ENCODE measurements at places on chromosomes 12 and 14.

GRCh38 chr12:71980538-71980937 is 41.9 kb downstream of the TPH2 start:
- DNase-seq: no peak

DNA sequence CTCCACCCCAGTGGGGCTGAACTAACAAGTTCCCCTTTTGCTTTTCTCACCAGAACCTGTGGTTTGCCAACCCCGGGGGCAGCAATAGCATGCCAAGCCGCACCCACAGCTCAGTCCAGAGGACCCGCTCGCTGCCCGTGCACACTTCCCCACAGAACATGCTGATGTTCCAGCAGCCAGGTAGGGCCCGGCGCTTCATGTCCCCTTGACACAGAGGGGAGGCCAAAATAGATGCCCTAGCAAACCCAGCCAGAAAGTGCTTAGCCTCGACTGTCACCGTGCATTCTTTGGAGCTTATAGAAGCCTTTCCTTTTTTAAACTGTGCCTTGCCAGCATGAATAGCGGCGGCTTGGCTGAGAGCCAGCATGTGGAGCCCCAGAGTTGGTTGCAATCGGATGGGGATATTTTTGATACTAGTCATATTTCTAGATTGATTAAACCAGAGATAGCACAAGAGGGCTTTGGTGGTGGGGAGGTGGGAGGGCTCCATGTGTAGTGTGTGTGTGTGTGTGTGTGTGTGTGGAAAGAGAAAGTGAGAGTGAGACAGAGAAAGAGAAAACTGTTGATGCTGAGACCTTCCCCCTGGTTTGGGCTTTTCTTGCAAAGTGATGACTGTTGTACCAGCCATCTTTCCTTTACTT is 126.1 kb downstream of the GCH1 start:
- DNase-seq: peak; percentile 20

DNA sequence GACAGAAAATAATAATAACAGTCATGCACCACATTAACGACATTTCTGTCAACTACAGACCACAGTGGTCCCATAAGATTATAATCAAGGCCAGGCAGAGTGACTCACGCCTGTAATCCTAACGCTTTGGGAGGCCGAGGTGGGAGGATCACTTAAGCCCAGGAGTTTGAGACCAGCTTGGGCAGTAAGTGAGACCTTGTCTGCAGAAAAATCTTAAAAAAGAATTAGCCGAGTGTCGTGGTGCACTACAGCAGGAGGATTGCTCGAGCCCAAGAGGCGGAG is 8.6 kb downstream of the NAB2 start:
- DNase-seq: no peak

GRCh38 chr12:32253154-32253790 is 146.1 kb upstream of the FGD4 start:
- DNase-seq: no peak

GRCh38 chr14:53148671-53149070 is 4.5 kb downstream of the DDHD1 start:
- peak; percentile 32 for DNase-seq

DNA sequence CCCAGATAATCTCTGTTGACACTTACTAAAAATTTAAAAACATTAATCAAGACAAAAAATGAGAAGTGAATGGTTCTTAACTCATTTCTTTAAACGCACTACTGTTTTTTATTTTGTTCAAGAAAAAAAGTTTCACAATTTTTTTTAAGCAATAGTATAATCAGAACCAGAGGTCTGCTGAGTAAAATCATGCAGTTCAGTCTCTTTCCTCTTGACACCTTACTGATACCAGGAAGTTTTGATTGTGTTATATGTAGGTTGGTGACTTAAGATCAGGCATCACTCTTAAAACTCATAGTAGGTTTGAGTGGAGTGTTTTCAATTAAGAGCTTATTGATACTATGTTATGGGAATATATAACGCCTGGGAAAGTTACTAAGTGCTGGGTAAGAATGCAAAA is 121.4 kb downstream of the TRMT5 start:
- DNase-seq: no peak

- DNase-seq: no peak
These were observed 366 bp downstream of the LPCAT3 start for GRCh38 chr12:7017870-7018349.

- peak; percentile 86 for DNase-seq
These were observed 26.6 kb upstream of the KLRB1 start for GRCh38 chr12:9634177-9634803.

DNA sequence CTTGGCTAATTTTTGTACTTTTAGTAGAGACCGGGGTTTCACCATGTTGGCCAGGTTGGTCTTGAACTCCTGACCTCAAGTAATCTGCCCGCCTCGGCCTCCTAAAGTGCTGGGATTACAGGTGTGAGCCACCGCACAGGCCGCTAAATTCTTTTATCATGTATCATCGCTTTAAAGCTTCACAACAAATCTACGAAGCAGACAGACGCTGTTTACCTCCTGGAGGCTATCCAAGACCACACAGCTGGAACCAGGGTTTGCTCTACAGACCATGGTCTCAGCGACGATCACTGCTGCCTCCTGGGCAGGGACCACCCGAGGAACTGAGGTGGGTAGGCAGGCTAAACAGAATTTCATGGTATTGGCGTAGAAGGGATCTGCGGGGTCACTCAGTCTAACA is 27.2 kb downstream of the KRT80 start:
- DNase-seq: no peak

- no peak for DNase-seq
These were observed 235.5 kb downstream of the AKAP6 start for GRCh38 chr14:32564596-32564995.

DNA sequence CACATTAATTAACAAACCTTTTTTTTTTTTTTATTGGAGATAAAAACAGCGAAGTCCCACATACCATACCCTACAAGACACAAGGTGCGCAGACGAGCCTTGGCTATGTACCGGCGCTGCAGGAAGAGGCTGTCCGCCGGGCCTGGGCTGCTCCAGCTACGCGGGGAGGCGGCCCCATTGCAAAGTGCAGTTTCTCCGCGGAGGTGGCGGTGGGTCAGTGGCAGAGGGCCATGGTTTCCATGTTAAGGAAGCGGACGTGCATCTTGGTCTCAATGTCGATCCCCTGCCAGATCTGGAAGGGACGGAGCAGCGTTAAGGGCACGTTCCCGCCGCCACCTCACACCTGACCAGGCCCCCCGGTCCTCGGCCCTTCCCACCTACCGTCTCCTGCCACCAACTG is 60.3 kb downstream of the TESC start:
- DNase-seq: no peak

DNA sequence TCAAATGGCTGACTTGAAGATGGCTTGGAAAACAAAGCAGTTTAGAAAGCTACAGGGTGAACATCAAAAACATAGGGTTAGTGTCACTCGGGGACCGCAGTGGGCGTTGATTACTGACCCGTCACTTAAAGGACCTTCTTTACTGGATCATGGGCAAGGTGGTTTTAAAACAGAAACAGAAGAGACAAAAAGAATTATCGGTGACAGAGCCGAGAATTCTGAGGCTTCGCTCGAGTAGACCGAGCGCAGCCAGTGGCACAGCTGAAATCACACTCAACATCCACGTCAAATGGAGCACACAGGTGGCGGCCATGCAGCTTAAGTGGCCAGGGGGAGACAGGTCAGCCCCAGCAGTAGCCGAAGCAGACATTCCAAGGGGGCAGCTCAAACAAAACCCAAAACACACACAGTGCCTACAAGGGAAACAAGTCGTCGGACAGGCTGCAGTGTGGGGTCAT is 17.3 kb downstream of the SNRNP35 start:
- DNase-seq: no peak

DNA sequence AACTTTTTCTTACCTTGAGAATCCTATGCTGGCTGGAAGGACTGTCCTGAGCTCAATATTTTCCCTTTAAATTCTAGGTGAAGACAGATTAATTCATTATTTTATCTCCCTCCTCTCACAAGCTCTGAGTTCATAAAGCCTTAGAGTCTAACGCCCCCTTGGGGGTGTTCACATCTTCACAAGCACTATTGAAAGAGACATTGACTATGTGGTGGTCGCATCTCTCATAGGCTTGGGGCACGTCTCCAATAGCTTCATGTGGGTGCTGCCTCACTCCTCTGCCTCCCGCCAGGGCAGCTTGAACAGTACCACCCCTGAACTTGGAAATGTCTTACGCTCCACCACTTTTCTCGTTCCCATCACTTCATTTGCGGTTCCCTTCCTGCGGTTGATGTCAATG is 106.2 kb downstream of the UNC79 start:
- no peak for DNase-seq

DNA sequence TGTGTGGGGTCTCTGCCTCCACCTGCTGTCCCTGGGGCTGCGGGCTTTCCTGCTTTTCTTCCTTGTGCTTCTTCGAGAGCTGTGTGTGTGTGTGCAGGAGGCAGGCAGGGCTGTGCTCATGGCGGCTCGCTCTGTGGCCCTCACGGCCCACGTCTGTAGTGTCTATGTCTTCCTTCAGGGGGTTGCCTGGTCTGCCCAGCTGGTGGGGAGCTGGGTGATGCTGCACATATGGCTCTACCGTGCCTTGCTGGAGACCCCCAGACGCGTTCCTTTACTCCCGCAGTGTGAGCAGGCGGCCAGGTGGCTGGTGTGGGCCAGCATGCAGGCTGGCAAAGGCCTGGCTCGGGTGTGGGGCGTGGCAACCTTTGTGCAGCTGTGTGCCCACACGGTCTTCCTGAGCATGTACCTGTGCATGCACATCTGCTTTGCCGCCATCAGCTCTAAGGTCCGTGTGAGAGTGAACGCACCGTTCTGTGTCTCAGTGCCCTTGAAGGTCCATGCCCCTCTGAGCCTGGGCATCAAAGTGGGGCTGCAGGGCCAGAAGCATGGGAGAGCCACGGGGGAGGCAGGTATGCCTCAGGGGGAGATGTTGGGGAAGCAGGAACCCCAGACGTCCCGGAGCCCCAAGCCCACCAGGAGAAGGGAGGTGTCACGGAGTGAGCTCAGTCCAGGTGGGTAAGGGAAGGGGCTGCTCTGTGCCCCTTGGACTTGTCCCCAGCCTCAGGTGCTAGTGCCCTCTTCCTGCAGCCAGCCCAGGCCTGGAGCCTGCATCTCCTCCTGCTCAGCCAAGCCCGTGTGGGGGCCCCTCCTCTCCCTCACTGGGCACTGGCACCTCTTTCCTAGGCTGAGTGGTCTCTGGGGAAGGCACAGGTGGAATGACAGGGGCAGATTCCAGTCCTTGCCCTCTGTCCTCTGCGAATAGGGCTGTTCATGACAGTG is 26.4 kb downstream of the CLSTN3 start:
- no peak for DNase-seq

- no peak for DNase-seq
These were observed 36.1 kb upstream of the LRFN5 start for GRCh38 chr14:41570415-41571155.

DNA sequence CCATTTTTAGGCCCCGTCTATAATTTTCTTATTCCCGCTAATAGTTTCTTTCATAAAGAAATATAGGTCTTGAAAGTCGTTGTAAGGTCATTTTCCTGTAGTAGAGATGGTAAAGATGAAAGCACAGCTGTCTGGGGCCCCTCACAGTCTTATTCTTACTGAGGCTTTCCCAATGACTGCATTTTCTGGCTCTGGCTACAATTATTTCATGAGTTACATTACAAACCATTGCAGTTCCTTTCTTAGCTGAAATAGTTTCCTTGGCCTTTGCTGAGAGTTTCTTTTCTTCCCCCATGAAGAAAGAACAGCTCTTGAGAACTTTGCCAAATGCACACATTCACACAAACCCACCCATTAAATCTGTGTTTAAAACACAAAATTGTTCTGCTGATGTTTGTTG is 113.0 kb downstream of the DYRK2 start:
- DNase-seq: no peak

GRCh38 chr12:58787021-58787760 is 133.1 kb downstream of the LRIG3 start:
- DNase-seq: no peak

DNA sequence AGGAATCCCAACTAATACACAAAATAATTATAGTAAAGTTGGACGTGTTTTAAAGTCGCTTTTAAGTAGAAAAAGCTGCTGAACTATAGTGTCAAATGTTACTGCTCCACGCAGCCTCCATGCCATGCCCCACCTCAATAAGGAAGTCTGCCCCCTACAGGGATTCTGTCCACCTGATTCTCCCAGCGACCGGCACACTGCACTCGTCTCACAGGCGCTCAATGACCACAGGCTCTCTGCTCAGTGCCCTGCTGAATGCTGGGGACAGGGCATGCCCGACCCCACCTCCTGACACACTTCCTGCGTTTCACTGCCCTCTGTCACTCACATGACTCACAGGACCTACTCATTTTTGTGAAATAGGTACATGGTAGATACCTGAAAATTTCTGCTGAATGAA is 48.9 kb downstream of the BDKRB1 start:
- DNase-seq: no peak

- DNase-seq: no peak
These were observed 21.4 kb upstream of the TMTC2 start for GRCh38 chr12:82665142-82665923.

DNA sequence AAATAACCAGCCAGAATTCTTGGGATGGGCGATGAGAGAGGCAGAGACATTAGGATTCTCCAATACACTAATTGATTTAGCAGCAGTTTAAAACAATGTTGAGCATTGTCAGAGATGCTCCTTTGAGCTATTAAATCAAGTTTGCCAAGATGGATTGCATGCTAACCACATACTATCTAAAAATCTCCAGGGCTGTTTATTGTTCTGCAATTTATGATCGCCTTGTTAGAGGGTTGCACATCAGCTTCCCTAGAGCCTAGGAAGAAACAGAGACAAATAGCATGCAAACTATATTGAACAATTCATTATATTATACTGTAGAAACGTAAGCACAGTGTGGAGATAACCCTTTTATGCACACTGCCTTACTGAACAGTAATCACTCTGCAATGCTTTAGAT is 599.9 kb downstream of the SOX5 start:
- DNase-seq: no peak

DNA sequence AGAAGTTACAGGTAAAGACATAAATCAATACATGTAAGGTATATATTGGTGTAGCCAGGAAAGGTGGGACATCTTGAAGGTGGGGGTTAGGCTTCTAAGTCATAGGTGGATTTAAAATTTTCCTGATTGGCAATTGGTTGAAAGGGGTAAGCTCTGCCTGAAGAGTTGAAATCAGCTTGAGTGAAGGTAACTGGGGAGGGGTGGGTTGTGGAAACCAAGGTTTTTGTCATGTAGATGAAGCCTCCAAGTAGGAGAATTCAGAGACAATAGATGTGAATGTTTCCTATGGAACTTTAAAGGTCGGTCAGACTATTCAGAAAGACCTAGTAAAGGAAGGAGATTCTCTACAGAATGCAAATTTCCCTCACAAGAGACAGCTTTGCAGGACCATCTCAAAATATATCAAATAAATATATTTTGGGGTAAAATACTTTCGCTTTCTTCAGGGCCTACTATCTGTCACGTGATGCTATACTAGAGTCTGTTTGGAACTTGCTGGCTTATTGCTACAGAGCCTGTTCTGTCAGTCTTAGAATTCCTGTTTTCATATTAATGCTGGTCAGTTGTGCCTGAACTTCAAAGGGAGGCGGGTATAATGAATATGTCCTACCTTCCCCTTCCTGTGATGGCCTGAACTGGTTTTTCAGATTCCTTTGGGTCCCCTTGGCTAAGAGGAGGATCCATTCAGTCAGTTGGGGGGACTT is 20.6 kb upstream of the SPATA7 start:
- no peak for DNase-seq

- DNase-seq: no peak
These were observed 157.6 kb downstream of the SUDS3 start for GRCh38 chr12:118534003-118534402.

Data from CD4-positive, alpha-beta T cell treated with Interleukin-12 subunit alpha and Interleukin-12 subunit beta, for 1 hour (primary cell).